GM12892 (cell line): ENCODE measurements at places on chromosomes 3 and 15.

- no peak for DNase-seq
These were observed 3.2 kb downstream of the ULK3 start for GRCh38 chr15:74839526-74840395.

- no peak for DNase-seq
These were observed 1059.2 kb downstream of the ZPLD1 start for GRCh38 chr3:103494011-103494410.

GRCh38 chr3:83320726-83321125 lies 1559.3 kb upstream of the GBE1 start:
- DNase-seq: no peak

GRCh38 chr15:70038730-70039392 lies 58.9 kb downstream of the TLE3 start:
- DNase-seq: no peak

DNA sequence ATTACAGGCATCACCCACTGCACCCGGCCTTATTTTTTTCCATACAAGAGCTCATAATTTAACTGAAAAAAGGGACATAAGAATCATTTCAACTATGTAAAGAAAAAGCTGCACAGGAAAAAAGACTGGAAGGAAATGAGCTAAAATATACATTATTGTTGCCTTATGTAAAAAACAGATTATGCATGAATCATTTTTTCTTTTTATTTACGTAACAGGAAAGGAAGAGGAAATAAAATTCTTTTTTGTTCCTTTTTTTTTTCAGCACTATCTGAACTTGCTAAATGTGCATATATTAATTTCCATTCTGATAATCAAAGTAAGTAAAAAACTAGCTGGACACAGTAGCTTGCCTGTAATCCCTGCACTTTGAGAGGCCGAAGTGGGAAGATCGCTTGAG lies 12.1 kb downstream of the KIF9 start:
- DNase-seq: no peak

DNA sequence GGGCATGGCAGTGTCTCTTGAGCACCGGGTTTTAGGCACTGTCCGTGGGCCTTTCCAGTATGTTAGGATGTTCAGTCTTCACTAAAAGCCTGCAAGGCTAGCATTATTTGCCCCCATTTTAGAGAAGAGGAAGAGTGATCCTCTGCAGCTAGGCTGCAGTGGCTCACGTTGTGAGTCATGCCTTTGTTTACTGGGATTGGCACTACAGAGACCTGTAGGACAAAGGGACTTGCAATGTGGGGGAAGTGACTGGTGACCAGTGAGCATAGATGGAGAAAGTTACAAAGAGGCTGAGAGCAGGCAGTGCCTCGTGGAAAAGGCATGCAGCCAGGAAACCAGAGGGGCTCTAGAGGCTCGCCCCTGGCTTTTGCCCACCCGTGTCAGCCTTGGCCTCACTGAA lies 26.8 kb upstream of the CPNE9 start:
- DNase-seq: no peak

- DNase-seq: no peak
These were observed 109.1 kb downstream of the POLQ start for GRCh38 chr3:121436641-121437040.

DNA sequence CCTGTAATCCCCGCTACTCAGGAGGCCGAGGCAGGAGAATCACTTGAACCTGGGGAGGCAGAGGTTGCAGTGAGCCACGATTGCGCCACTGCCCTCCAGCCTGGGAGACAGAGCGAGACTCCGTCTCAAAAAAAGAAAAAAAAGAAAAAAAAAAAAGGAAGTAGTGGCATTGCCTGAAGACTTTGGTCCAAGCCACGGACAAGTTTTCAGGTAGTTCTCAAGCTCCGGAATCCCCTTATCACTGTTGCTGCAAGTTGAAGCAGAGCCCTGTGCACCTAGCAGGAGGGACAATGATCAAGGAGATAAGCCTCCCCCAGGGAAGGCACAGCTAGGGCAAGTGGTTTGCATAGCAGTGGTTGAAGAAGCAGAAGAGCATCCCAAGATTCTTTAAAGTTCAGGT lies 97.6 kb downstream of the MEX3B start:
- DNase-seq: no peak

- no peak for DNase-seq
These were observed 116.7 kb downstream of the RASA2 start for GRCh38 chr3:141603473-141604035.

GRCh38 chr3:177944228-177944661 lies 592.0 kb upstream of the KCNMB2 start:
- DNase-seq: no peak

DNA sequence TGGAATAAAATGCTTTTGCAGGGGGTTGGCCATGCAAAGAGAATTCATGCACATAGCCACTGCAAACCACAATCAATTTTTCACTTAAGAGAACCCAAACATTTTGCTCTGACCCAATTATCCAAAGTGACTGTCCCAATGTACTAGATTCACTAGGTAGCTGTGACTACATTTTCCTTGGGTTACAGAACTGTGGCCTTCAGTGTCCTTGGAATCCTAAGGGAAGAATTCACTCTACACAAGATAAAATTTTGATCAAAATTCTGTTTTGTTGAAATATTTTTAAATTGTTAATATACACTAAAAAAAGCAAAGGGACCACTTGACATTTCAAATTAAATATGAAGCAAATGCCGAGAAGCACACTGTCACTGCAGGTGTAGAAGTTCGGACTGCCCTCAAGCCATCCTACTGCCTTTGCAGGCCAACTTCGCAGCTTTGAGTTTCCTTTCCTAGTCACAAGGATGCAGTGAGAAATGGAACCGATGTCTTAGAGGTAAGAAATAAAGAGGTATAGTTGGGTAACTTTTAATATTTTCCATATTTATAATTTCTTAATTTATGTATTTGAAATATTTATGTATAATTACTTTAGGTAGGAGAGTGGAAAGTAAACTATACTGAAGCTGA lies 527 bp upstream of the ASB14 start:
- DNase-seq: no peak

DNA sequence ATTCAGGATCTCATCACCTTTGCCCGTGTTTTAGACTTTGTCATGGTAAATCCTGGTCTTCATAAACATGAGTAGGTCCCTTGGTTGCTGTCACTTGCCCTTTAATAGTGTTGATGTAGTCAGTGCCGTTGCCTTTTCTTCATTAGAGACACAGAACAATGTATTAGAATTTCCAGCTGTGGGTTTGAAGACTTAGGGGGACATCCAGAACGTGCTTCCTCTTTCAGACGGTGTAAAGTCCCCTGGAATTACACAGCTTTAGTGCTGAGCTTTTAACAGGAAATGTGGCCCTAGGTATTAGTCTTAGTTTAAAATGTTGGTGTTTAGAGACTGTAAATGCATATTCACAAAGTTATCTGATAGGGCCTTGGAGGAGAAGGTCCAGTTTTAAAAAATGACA lies 8.8 kb upstream of the LRCH3 start:
- no peak for DNase-seq

DNA sequence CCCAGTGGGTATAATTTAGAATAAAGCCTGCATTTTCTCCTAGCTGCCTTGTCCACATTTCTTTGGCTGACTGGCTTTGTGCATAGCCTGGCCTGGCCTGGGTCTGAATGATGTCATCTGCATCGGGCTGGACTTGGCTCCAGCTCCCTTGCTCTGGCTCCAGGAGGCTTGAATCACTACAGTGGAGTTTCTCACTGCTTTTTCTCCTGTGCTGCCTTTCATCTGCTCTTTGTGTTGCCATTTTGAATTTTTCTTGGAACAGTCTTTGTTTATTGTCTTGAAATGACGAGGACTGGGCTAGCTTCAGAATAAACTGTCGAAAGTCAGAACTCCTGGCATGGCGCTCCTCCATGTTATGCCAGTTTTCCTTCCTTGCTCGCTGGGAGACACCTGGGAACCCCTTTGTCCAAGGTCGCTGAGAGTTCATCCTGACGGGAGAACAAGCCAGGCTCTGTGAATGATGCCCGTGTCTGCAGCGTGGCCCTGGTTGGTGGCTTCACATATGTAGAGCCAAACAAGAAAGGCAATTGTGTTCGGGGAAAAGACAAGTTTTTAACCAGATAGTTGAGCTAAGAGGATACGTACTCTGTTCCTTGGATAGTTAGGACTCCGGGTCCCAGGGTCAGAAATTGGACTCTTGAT lies 258.9 kb downstream of the PDZRN3 start:
- DNase-seq: no peak

GRCh38 chr15:79371591-79371990 lies 60.5 kb upstream of the MINAR1 start:
- no peak for DNase-seq

GRCh38 chr3:170565495-170565894 lies 20.4 kb downstream of the SLC7A14 start:
- no peak for DNase-seq

DNA sequence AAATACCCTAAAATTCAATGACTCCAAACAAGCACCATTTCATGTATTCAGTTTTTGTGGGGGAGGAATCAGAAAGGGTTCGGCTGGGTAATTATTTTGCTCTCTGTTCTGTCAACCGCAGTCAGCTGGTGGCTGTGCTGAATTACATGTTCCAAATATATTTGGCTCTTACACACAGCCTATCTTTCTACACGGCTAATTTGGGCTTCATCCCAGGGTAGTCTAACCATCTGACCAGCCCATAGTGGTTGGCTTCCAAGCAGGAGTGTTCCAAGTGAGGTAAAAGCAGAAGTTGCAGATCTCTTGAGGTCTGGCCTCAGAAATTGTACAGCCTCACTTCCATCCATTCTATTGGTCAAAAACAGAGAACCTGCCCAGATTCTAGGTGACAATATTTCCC lies 760.8 kb upstream of the SEMA6D start:
- DNase-seq: no peak

- DNase-seq: no peak
These were observed 62.8 kb downstream of the POLR2M start for GRCh38 chr15:57769266-57769665.

DNA sequence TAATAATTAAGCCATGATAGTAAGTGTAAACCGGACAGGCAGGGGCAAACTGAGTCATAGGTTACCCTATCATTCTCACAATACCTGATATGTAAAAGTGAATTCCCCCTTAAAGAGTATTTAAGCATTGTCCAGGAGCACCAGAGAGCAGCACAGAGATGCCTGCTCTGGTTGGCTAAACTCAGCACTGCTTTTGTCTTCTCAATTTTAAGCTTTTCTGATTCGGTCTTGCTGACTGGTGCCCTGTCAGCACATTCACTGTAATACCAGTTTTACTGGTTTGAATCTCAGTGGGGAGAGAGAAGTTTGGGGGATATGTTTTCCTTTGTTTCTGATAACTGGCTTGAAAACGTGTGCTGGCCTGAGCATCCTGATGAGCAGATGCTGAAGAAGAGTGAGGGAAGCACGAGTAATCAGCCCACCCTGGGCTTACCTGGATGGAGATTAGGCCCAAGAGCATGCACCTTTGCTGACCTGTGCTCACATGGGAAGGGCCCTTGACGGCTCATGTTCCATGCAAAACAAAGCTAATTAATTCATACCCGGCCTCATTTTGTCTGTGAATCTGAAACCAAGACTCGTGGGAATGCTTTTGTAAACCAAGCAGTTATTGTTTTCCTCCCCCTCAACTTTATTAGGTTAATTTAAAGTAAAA lies 208.5 kb upstream of the MRPL3 start:
- DNase-seq: no peak

DNA sequence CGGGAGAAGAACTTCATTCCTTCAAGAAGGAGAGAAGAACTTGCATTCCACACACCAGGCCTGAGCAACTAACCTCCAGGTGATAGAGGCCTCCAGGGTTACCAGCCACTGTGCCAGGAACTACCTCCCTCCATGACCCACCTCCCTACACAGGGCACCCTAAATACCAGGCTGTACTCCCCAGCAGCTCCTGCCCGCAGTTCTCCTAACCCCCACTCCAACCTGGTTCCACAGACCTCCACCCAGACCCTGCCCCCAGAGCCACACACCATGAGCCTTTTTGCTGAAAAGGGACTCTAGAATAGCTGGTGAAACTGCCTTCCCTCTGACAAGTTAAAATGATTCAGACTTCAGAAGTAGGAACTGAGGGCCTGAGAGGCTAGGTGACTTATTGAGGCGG lies 8.2 kb downstream of the IGDCC3 start:
- no peak for DNase-seq

GRCh38 chr3:126517291-126517951 lies at the start of gene UROC1:
UROC1 (minus strand) TSS chr3:126517773; CDS start chr3:126517719, 54 bp downstream.
- DNase-seq: no peak

GRCh38 chr3:146454796-146455195 lies 14.6 kb downstream of the PLSCR2 start:
- DNase-seq: no peak

- no peak for DNase-seq
These were observed 15.6 kb downstream of the ZNF710 start for GRCh38 chr15:90016721-90017120.

GRCh38 chr3:18791752-18792151 lies 356.6 kb upstream of the KCNH8 start:
- DNase-seq: no peak

- DNase-seq: no peak
These were observed 225.3 kb downstream of the FOXP1 start for GRCh38 chr3:71358243-71358642.

- no peak for DNase-seq
These were observed 481 bp downstream of the MASP1 start for GRCh38 chr3:187291001-187291511.

GRCh38 chr3:44870375-44871061 lies 3.9 kb upstream of the TGM4 start:
- no peak for DNase-seq

DNA sequence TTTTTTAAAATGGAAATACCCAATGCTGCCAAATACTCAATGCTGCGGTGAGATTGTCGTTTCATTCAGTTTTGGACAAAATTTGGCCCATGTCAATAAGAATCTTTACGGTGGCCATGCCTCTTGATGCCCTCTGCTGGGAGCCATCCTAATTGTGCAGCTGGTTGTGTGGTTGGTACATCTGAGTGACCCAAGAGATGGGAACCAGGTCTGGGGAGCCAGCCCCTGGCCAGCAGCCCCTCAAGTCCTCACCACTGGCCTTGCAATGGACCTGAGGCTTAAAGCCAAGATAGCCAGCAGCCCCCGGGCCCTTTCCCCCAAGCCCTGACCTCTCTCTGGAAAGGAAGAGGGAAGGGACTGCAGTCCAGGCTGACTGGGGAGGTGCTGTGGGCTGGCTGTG lies 36.4 kb upstream of the ESYT3 start:
- DNase-seq: no peak

DNA sequence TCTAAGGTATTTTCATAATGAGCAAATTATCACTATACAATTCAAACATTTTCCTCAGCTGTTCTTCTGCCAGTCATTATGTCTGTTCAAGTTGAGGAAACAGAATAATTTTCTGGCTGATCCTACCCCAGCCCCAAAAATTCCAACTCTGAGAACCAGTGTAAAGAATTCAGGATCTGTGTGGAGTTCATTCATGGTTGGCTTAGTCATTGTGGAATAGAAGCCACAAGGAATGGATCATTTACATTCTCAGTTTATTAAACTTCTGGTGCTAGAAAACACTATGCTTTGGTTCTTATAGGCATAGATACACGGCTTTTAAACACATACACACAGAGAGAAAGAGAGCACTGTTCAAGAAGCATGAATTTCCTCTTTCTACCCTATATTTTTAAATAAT lies 134.6 kb downstream of the CMSS1 start:
- no peak for DNase-seq
